Activated gamma-delta T cell treated with anti-CD3 and anti-CD28 coated beads, Interleukin-2, amount 50 U/mL, for 16 hours (primary cell): ENCODE measurements at places on chromosomes 5 and 9.

DNA sequence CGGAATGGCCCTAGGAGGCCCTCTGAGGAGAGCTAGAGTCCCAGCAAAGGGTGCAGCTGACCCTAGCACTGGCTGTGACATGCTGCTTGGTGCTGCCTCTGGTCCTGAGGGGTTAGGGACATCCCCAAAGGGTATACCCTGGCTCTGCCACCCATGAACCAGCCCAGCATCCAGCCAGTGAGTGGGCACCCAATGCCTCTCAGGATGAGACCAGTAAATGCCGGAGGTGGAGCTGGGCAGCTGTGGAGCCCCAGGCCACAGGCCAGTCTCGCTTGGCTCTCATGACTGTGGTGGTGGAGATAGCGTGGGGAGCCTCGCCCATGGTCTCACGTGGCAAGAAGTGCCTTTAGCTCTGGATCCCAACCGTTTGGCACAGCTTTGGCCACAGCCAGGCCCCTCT is 3.7 kb upstream of the CEL start:
- DNase-seq: no peak

DNA sequence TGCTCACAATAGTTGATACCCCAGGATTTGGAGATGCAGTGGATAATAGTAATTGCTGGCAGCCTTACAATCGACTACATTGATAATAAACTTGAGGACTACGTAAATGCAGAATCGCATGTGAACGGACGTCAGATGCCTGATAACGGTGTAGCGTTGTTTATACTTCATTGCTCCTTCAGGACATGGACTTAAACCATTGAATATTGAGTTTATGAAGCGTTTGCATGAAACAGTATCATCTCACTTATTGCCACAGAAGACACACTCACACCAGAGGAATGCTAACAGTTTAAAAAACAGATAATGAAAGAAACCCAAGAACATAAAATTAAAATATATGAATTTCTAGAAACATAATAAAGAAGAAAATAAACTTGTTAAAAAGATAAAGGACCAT is 101.6 kb downstream of the GABBR2 start:
- no peak for DNase-seq

GRCh38 chr5:171657473-171657872 is 128.1 kb upstream of the SMIM23 start:
- no peak for DNase-seq

GRCh38 chr5:143495110-143495509 is 91.6 kb upstream of the NR3C1 start:
- no peak for DNase-seq
